ENCODE measurements at places on chromosomes 1 and 21. TPM values are rescaled to one million over a fixed set of nuclear protein-coding genes. Genes with fewer than 3 reads are reported as not detected.

ARHGEF10L gene
- total RNA-seq: not detected

TP73 gene
- 0.68 TPM for total RNA-seq

PALMD gene
- total RNA-seq: not detected

GFI1 gene
- 54.3 TPM for total RNA-seq

DNA sequence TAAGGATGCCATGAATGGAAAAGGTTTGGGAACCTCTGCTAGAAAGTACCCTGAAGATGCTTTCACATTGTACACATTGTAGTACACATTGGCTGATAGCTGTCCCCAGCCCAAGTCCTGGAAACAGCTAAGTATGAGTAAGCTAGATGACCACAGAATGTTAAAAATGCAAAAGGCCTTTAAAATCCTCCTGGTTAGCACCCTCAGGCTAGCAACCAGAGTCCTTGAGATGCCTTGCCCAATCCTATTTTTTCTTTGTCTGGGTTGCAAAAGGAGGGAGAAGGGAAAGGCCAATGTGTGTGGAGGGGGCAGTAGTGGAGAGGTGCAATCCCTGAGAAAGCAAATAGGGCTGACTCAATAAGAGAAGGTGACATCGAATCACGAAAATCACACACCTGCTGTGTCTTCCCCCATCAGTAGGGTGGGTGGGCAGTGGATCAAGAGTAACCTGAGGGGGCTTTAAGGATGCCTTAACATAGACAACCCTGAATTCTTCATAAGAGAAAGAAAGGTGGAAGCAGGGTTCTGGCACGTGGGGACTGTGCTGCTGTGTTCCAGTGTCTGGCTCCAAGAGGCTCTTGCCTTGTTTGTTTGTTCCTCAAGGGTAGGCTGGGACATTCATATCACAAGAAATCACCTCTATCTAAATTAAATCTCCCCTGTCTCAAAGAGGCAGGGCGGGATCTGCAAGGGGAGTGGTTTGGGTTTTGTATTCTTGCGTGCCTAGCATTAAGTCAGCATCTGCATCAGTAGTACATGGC, 266.2 kb upstream of the PLXNA2 start:
- no peak overlapping the region for H3K4me3 ChIP-seq
- no peaks in the 10 kb centered on the region for H3K4me1 ChIP-seq
- H3K27me3 ChIP-seq: no peaks in the 10 kb centered on the region
- DNase-seq: no peak
- no peaks in the 10 kb centered on the region for H3K36me3 ChIP-seq

GRCh38 chr1:198841477-198841876, 202.6 kb downstream of the PTPRC start:
- DNase-seq: no peak
- H3K36me3 ChIP-seq: peaks cover 10% of the 10 kb centered on the region
- H3K4me3 ChIP-seq: no peak overlapping the region
- H3K27ac ChIP-seq: no peak overlapping the region

DNA sequence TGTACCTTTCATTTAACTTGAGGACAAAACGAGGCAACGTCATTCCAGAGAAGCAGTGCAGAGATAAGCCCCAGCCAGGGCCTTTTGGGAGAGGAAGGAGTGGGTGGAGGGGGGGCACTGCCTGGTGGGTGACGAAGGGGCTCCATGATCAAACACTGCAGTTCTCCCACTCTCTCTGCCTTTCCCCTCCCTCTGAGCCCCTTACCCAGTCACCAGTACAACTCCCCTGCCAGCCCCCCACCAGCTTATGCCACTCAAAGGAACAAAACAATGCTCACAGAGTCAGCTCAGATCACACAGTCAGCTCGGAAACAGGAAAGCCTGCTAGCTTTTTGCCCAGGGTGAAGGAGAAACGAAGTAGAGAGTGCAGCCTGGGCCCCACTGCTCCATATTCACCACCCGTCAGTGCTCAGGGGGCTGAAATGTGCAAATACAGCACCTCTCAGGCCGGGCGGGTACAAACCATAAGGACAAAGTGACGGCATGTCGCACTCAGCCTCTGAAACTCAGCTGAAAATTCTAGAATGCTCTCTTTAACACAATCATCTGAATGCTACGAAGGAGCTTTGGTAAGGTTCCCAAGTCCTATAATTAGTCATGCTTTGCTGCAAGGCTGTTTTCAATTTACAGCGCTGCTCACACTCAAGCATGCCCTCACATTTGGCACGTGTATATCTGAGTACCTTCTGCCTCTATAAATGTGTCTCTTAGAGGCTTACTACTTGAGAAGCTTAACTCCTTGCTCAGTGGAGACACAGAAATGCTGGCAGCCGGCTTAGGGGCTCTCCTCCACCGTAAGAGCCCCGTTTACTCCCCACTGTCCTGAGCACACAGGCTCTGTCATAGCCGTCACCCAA, 65.8 kb upstream of the RAB4A start:
- H3K4me1 ChIP-seq: peaks cover 17% of the 10 kb centered on the region
- H3K27me3 ChIP-seq: no peaks in the 10 kb centered on the region
- no peaks in the 10 kb centered on the region for H3K36me3 ChIP-seq
- H3K27ac ChIP-seq: peak overlapping the region; percentile 76

DNA sequence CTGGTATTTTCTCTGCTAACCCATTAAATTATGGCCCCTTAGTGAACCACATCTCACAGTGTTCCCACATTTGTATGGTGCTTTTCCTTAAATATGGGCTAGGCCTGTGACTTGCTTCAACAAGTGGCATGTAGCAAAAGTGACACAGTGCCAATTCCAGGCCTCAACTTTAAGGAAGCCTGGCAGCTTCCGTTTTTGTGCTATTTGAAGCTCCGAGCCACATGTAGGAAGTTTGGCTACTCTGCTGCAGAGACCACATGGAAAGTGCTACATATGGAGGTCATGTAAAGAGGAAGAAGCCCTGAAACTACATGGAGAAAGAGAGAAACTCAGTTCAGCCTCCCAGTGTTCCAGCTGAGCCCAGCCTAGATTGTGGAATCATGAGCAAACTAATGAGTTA, 28.5 kb upstream of the DR1 start:
- H3K27me3 ChIP-seq: no peaks in the 10 kb centered on the region
- no peak overlapping the region for H3K4me3 ChIP-seq
- DNase-seq: no peak
- H3K36me3 ChIP-seq: peaks cover 6% of the 10 kb centered on the region
- H3K27ac ChIP-seq: no peak overlapping the region

DNA sequence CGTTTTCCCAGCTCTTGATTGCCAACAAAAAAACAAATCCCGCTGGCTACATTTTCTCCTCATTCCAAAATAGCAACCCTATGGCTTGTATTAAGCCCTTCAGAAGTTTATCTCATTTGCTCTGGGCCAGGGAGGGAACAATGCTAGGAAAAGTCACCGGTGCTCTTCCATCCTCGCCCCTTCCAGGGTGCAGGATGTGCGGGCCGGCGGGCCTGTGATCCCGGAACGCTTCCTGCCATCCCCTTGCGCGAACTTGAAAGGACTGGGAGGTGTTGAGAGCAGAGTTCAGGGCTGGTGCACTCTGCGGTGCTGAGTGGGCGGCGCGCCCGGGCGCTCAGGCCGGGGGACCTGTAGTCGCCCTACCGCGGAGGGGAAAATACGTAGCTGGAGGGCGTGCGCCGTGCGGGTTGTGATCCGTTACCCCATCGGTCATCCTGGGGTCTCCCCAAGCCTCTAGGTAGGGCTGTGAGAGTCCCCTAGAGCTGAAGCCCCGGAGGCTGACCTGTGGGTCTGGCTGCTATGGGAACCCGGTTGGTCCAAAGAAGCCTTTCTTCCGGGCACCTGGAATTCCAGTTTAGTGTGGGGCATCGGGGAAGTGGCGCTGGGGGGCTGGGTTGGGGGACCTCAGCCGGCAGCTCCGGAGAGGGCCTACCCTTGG, 13.1 kb downstream of the NR5A2 start:
- no peak overlapping the region for H3K4me3 ChIP-seq
- H3K4me1 ChIP-seq: peaks cover 20% of the 10 kb centered on the region
- H3K36me3 ChIP-seq: no peaks in the 10 kb centered on the region

DNA sequence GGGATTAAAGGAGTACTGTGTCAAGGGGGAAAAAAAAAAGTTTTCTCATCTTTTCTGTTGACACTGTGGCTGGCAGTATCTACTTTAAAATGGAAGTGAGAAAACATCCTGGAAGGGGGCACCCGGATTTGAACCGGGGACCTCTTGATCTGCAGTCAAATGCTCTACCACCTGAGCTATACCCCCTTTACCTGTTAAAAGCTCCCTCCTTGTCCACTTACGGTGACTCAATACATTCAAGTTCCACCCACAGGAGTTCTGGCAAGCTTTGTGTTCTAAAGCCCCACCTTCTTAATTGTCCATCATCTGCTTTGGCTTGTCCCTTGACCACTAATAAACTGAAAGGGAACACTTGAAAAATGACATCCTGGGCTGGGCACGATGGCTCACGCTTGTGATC, 68.2 kb downstream of the FNBP1L start:
- no peak overlapping the region for H3K4me3 ChIP-seq
- peaks cover 3% of the 10 kb centered on the region for H3K27me3 ChIP-seq
- no peaks in the 10 kb centered on the region for H3K4me1 ChIP-seq
- DNase-seq: peak; percentile 21

- no peak overlapping the region for H3K27ac ChIP-seq
- no peaks in the 10 kb centered on the region for H3K36me3 ChIP-seq
- no peak overlapping the region for H3K4me3 ChIP-seq
Measured at GRCh38 chr1:56844545-56845136, 10.0 kb upstream of the C8A start.

GRCh38 chr21:45060089-45060488, 14.3 kb upstream of the ADARB1 start:
- no peak overlapping the region for H3K4me3 ChIP-seq
- no peaks in the 10 kb centered on the region for H3K4me1 ChIP-seq
- H3K36me3 ChIP-seq: no peaks in the 10 kb centered on the region

GRCh38 chr1:22064751-22065402, 12.4 kb downstream of the CDC42 start:
- H3K27ac ChIP-seq: peak overlapping the region; percentile 72
- peaks cover 81% of the 10 kb centered on the region for H3K4me1 ChIP-seq
- H3K27me3 ChIP-seq: no peaks in the 10 kb centered on the region

DNA sequence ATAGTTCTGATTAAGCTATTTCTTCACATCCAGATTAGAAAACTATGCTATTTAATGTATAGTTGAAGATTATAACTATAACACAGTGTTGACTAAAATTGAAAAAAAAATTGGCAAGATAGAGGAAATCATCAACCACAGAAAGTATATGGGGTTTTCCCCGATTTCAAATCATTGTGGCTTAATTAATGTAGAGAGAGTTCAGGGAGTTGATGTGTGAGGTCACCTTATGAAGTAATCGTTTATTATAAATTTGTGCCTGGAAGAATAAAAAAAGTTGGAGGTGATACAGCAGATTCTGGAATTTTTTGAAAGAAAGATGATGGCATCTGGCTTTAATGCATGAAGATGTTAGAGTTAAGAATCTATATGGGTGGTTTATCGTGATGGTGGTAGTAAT, 84.3 kb downstream of the PTGS2 start:
- no peak overlapping the region for H3K4me3 ChIP-seq
- peaks cover 7% of the 10 kb centered on the region for H3K4me1 ChIP-seq
- H3K27ac ChIP-seq: no peak overlapping the region
- no peak for DNase-seq
- H3K27me3 ChIP-seq: peaks cover 48% of the 10 kb centered on the region

DNA sequence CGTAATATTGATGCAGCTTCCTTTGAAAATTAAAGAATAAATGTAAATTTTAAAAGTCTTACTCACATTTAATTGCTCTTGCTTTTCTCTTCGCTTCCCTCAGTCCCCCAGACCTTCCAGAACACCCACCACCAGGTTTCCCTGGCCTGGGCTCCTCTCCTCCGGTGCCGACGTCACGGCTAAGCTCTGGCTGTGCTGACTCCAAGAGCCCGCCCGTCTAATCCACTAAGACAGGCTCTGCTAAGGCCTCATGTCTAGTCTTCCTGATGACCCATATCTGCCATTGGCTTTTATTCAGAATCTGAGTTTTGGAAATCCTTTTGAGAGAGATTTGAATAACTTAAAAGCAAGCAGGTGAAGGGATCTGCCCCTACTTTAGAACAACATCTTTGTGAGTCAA, 53.9 kb upstream of the NADK start:
- no peak for DNase-seq
- H3K27ac ChIP-seq: peak overlapping the region; percentile 64
- no peaks in the 10 kb centered on the region for H3K27me3 ChIP-seq
- no peak overlapping the region for H3K4me3 ChIP-seq
- H3K36me3 ChIP-seq: peaks cover 18% of the 10 kb centered on the region

GRCh38 chr1:214044438-214045214, 56.9 kb downstream of the PROX1 start:
- H3K4me3 ChIP-seq: no peak overlapping the region
- H3K27ac ChIP-seq: no peak overlapping the region
- H3K4me1 ChIP-seq: no peaks in the 10 kb centered on the region
- no peak for DNase-seq

- H3K4me1 ChIP-seq: no peaks in the 10 kb centered on the region
- H3K27me3 ChIP-seq: no peaks in the 10 kb centered on the region
- DNase-seq: peak; percentile 8
- H3K4me3 ChIP-seq: no peak overlapping the region
- H3K27ac ChIP-seq: no peak overlapping the region
- H3K36me3 ChIP-seq: no peaks in the 10 kb centered on the region
Measured at GRCh38 chr1:151568626-151569088, 28.5 kb downstream of the TUFT1 start.

GRCh38 chr1:202023001-202023433, 12.6 kb downstream of the ELF3 start:
- no peak overlapping the region for H3K27ac ChIP-seq
- H3K4me3 ChIP-seq: no peak overlapping the region
- no peaks in the 10 kb centered on the region for H3K4me1 ChIP-seq
- DNase-seq: no peak

DNA sequence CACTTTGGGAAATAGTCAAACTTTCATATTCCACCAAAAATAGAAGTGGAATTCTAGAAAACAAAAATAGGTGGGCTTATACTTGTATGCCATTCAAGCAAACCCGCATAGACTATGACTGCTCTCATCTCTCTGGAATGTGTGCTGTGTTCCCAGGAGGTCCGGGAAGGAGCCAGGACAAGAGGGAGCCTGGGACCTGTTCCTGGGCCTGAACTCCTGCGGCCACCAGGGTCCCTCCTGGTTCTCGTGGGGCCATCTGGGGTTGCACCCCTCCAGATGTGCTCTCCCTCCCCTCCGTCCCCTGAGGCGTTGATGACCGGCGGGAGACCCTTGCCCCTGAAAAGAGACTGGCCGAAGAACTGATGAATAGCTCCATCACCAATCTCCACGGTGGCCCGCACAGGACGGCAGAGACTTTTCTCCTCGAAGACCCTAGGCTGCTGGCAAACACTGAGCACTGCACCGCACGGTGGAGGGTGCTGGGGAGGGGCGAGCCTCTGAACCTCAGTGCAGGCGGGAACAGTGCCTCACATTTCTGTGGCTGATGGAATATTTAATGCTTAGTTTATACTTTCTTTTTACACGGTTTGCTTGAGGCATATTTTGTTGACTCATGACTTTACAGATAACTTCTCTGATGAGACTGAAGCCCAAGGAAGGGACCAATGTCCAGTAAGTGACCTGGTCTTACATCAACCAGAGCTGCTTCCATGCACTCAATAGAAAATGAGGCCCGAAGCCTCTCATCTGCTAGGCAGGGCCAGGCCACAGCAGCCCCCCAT, 9.6 kb upstream of the ADARB1 start:
- no peak overlapping the region for H3K4me3 ChIP-seq
- no peaks in the 10 kb centered on the region for H3K4me1 ChIP-seq
- H3K27ac ChIP-seq: no peak overlapping the region
- no peaks in the 10 kb centered on the region for H3K36me3 ChIP-seq

GRCh38 chr1:51726544-51727225, 109.8 kb downstream of the OSBPL9 start:
- H3K27ac ChIP-seq: no peak overlapping the region
- no peaks in the 10 kb centered on the region for H3K36me3 ChIP-seq
- no peak for DNase-seq
- no peak overlapping the region for H3K4me3 ChIP-seq
- peaks cover 22% of the 10 kb centered on the region for H3K4me1 ChIP-seq
